H9 (cell line): ENCODE measurements at places on chromosomes 13 and 19. TPM values are rescaled to one million over a fixed set of nuclear protein-coding genes. Genes with fewer than 3 reads are reported as not detected.

The ATXN8OS gene
- total RNA-seq = not detected in 2 replicates

The PRR22 gene
- 7.1 and 8.1 TPM in 2 replicates for total RNA-seq

The PPM1N gene
- total RNA-seq = 7.7 and 8.1 TPM in 2 replicates

The PGPEP1 gene
- total RNA-seq = 61.4 and 64.8 TPM in 2 replicates

The GGN gene
- total RNA-seq = 1.5 and 2.4 TPM in 2 replicates

The MISP3 gene
- 0.26 and 0.72 TPM in 2 replicates for total RNA-seq

The MTUS2 gene
- 0.35 and 0.42 TPM in 2 replicates for total RNA-seq

The FRY gene
- total RNA-seq = 4.8 and 5.2 TPM in 2 replicates

The OR7D2 gene
- 0.31 and 0.48 TPM in 2 replicates for total RNA-seq

The CFD gene
- total RNA-seq = 1.9 and 2.8 TPM in 2 replicates

The KLK3 gene
- total RNA-seq = not detected in 2 replicates

The FAM216B gene
- not detected in 2 replicates for total RNA-seq

The MEIOSIN gene
- 0.07 TPM in 1 of 2 replicates, not detected in the other for total RNA-seq

GRCh38 chr13:22235285-22235949 lies 564.5 kb downstream of the FGF9 start:
- DNase-seq = peak; percentile 57

GRCh38 chr13:44540761-44541434 lies 35.2 kb downstream of the TSC22D1 start:
- no peak for DNase-seq

- no peak for DNase-seq
Measured at GRCh38 chr13:97004096-97004876, 10.0 kb upstream of the OXGR1 start.

DNA sequence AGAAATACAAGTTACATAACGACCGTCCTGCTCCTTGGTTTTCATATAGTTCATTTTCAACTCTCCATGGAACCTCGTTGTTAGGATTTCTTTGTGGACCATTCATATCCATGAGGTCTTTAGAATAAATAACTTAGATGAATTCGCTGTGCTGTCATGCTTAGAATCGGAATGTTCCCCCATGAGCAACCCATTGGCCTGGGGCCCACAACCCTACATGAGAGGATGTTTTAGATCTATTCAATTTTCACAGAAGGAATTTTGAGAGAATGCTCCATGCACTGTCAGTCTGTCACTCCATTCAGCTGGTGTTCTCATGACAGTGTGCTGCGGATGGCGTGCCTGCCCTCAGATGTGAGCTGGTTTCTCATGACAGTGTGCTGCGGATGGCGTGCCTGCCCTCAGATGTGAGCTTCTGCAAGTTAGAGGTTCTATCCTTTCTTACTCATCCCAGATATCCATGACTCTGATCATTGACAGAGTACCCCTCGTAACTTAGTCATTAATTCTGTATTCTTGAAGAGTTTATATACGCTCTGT lies 1193.1 kb downstream of the EFNB2 start:
- no peak for DNase-seq

DNA sequence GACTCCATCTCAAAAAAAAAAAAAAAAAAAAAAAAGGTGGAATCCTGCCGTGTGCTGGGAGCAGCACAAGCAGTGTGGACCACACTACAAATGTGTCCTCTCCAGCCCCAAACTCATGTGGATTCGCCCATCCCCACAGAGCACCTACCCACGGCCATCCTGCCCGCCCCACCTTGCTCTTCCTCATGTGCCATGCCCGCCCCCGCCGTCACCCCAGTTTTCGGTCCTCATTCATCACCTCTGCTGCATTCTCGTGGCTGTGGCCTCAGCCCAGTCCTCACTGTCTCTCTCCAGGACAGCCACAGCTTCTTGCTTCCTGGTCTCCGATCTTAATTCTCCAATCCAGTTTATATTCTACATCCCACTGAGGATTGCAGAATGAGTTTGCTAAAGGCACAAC lies 80.0 kb upstream of the TM9SF2 start:
- no peak for DNase-seq

DNA sequence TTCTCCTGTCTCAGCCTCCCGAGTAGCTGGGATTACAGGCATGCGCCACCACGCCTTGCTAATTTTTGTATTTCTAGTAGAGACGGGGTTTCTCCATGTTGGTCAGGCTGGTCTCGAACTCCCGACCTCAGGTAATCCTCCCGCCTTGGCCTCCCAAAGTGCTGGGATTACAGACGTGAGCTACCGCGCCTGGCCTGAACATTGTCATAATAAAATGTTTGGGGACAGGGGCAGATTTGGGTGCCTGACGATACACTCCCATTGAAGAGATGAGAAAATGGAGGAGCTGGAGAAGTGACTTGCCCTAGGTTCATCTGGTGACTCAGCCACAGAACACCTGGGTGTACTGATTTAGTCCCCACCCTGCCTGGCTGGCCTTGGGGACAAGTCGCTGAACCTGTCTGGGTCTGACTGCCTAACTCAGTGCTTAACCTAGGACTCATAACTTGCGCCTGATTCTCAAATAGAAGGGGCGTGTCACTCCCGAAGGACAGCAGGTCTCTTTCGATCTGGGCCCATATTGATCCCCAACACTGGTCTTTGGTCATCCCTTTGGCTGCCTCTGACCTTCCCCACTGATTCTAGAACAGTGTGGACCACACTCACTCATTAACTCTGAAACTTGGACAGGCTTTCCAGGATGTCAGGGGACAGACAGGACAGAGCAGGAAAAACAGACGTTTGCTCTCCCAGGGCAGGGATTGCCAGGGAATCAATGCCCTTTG lies 7.6 kb upstream of the BICRA start:
- DNase-seq = no peak

- DNase-seq = no peak
Measured at GRCh38 chr19:5588441-5588840, 20.7 kb upstream of the TINCR start.

GRCh38 chr13:82002710-82003109 lies 1661.8 kb upstream of the SPRY2 start:
- no peak for DNase-seq

DNA sequence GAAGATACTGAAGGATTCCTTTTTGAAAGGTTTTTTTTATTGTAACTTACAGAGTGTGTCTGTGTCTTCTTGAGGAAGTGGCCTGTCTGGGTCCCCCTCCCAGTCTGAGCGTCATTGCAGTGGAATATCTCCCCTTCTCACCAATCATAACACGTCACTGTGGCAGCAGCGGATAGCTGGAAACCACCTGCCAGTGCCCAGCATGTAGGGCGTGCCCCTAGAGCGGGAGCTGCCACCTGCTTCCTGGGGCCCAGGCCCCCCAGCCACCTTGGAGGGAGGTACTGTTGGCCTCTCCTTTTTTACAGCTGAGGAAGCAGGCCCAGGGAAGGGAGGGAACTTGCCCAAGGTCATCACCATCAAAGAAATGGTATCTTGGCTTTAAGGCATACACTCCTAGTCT lies 4.6 kb upstream of the DNM2 start:
- no peak for DNase-seq

DNA sequence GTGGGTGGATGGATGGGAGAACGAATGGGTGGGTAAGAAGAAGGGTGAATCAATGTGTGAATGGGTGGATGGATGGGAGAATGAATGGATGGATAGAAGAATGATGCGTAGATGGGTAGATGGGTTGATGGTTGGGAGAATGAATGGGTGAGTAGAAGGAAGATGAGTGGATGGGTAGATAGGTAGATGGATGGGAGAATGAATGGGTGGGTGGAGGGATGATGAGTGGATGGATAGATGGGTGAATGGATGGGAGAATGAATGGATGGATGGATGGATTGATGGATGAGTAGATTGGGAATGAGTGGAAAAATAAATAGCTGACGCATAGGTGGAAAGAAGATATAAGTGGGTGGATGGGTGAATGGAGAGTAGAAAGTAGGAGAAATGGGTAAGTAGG lies 16.5 kb downstream of the VSTM2B start:
- no peak for DNase-seq

DNA sequence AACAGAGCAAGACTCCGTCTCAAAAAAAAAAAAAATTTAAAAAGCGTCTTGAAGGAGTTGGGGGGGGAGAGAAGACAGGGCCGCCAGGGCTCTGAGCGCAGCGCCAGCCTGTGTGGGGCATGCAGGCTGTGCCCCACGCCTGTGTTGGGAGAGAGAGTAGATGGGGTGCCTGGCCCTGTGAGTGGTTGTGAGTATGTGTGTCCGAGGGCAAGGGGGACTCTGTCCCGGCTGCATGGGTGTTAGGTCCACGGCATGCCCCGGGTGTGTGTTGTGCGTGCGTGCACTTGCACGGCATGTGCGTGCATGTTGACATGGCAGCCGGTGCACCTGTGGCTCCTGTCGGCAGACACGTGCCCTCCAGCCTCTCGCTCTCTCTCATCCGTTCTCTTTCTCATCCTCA lies 3.4 kb downstream of the MAP2K7 start:
- no peak for DNase-seq

- DNase-seq = no peak
Measured at GRCh38 chr13:77737583-77738200, 40.2 kb downstream of the SLAIN1 start.

GRCh38 chr13:51000571-51001260 lies 91.1 kb downstream of the RNASEH2B start:
- DNase-seq = no peak

- DNase-seq = no peak
Measured at GRCh38 chr13:40581277-40581579, 85.2 kb downstream of the FOXO1 start.

DNA sequence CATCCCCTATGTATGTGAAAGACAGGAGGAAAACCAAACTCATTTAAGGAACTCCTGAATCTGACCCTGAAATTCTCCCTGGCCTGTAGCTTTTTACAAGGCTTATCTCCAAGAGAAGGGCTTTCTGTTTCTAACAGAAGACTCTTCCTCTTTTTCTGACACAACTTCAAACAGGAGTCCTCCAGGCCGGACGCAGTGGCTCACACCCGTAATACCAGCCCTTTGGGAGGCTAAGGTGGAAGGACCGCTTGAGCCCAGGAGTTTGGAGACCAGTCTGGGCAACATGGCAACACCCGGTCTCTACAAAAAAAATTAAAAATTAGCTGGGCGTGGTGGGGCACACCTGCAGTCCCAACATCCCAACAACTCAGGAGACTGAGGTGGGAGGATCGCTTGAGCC lies 41.9 kb downstream of the CARS2 start:
- no peak for DNase-seq

DNA sequence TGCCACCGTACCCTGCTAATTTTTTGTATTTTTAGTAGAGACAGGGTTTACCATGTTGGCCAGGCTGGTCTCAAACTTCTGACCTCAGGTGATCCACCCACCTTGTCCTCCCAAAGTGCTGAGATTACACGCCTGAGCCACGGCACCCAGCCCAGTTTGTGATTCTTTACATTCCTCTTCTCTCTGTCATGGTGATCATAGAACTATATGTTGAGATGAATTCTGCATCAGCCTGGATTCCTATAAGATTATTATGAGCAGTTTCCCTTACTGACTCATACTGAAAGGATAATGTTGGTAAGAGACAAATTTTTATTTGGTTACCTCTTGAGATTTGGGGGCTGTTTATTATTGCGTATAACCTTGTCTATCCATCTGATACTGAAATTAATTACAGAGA lies 121.5 kb upstream of the CSNK1A1L start:
- DNase-seq = no peak

DNA sequence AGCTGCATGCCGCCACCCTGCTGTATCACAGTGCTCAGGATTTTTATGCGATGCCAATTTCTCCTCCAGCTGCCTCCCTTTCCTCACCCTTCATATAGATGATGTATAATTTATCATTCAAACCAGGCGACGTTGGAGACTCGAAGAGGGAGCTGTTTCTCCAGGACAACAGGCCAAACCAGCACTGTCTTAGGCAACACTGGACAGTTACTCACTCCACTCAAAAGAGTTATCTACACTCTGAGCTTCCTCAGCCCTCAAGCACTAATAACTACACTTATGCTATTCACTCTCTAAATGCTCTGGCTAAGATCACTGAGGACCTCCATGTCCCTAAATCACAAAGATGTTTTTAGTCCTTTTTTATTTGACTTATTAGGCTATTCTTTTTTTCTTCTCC lies 87.3 kb upstream of the RFC3 start:
- no peak for DNase-seq

- no peak for DNase-seq
Measured at GRCh38 chr19:51507192-51507591, 5.6 kb upstream of the SIGLEC12 start.

- DNase-seq = no peak
Measured at GRCh38 chr13:77185721-77186120, 141.2 kb downstream of the MYCBP2 start.

DNA sequence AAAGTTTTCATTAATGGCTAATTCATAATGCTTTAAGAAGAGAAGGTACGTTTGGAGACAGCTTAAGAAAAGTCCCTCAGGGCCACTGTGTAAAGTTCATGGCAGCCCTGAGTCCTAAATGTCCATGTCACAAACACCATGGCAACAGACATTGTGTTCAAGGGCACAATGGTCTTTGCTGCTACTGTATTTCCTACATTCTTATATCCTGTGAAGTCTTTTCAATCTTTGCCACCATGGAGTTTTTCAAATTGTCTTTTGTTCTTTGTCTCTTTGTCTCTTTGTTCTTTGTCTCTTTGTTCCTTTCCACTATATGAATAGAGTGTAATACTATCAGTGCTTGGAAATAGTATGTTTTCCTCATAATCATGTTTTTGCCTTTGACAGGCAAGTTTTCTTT lies 178.8 kb downstream of the VWA8 start:
- DNase-seq = no peak

DNA sequence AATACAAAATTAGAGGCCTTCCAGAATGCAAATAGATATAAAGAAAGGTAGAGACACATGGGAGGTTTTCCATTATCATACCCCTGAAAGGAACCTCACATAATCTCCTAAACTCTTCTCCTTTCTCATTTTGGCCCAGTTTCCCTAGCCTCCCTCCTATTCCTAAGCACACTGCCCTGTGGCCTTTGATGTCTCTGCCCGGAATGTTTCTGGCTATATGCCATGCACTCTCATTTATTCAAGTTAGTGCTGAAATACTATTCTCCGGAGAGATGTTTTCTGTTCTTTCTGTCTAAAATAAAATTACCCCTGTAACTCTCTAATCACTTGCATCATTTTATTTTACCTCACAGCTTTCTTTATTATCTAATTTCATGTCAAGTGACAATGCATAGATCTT lies 1287.7 kb downstream of the SLITRK5 start:
- DNase-seq = no peak

DNA sequence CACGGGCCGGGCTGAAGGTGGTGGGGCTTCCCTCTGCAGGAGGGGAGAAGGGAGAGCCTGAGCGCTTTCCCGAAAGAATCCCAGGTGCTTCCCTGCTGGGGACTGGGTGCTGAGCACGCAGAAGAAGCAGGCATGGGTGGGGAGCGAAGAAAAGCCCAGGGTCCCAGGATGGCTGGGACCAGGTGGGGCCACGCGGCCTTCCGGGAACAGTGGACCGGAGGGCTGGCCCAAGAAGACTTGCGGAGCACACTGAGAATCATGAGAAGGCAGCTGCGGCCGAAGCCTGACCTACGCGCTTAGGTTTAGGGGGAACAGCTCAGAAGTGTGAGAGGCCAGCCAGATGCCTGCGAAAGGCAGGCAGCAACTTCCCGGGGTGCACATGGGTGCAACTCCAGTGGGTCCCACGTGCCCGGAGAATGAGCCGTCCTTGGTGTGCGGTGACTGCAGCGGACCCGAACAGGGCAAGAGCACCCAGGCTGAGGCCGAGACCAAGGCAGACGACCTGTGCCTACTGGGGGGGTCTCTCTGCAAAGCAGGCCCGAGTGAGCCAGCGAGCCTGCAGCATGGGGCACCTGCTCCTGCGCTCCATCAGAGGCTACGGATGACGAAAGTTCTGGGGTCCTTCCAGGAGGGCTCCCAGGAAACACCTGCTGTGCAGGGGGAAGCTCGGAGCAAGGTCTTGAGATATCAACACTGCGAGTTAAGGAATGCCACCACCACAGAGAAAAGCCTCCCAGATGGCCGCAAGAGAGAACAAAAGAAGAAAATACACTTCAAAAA lies 52.4 kb downstream of the MLLT1 start:
- DNase-seq = no peak
